ENCODE measurements at places on chromosomes 6 and 20.

DNA sequence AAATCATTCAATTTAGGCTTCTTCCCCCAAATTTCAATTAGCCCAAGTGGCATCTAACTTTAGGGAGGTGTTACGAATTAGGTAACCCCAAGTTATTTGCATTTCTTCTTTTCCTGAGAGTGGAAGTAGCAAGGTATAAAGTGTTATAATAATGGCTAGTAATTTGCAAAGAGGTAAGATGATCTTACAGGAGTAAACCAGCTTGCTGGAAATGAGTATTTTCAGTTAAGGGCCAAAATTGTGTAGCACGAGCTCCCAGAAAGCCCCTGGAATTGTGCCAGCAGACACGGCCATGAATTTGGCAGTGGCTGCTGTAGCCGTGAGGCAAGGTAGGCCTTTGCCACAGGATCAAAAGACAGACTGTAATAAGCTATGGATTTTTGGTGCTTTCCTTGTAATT, 38.0 kb downstream of the CITED2 start:
- no peak for DNase-seq

- peak; percentile 61 for DNase-seq
Observed at GRCh38 chr6:7587631-7588100, 2.3 kb upstream of the SNRNP48 start.

DNA sequence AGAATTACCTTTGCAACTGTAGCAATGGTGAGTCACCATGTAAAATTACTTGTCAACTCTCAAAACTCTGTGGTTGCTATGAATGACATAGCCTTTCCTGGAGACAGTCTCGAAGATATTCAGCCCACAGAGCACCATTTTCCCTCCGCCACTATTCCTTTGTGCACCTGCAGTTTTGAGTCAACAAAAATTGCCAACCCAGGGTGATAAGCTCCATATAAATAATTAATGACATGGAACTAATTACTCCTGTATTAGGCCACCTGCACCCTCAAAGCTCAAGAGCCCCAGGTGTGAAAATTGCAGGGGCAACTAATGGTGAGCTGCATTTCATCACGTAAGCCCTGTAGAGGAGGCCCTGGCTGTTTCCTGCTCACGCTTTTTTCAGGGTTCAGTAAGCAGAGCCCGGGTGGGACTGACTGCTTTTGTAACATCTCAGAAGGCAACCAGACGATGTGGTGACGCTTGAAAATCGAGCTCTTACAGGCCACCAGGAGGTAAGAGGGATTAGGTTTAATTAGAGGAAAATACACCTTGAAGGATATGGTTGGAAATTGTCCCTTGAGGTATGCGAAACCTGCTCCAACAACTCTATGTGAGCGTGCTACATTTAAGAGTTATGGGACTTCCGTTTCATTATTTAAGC, 70.8 kb downstream of the BMP2 start:
- no peak for DNase-seq

GRCh38 chr20:8853805-8854338, 215.0 kb upstream of the PLCB4 start:
- peak; percentile 78 for DNase-seq

DNA sequence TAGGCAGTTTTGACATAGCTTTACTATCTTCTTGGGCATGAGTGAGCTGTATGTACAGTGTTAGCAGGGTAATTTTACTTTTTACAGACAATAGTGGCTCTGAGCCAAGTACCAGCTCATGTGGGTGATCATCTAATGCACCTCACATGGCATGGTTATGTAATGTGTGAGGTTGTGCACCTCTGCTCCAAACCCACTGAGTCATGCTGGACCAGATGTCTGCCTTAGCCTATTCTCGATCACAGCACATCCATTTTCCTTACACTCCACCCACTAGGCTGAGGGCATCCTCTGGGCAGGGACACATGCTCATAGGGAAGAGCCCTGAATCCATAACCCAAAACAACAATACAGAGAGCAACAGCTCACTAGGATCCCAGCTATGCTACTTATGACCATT, 71.6 kb upstream of the FBXL4 start:
- peak; percentile 21 for DNase-seq

DNA sequence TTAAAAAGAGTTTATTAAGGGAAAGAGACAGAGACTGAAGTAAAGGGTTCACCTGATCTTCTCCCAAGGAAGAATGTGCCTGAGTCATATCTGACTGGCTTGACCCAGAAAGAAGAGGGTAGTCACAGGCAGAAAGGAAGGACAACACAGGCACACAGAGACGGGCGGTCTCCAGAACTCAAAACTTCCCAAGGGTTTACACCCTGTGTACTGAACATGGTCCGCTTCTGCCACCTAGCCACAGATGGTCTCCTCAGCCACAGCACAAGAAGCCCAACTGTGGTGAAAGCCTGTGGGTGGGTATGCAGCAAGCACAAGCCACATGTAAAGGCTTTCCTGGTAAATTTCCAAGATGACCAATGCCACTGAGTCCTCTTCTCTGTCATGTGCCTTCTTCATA, 17.2 kb downstream of the UNC5CL start:
- peak; percentile 73 for DNase-seq

GRCh38 chr6:150592377-150592995, 7.2 kb upstream of the PLEKHG1 start:
- DNase-seq = no peak
